ENCODE measurements at places on chromosomes 11 and 22.

- DNase-seq = no peak
Measured at GRCh38 chr11:75497788-75498409, 27.8 kb downstream of the GDPD5 start.

DNA sequence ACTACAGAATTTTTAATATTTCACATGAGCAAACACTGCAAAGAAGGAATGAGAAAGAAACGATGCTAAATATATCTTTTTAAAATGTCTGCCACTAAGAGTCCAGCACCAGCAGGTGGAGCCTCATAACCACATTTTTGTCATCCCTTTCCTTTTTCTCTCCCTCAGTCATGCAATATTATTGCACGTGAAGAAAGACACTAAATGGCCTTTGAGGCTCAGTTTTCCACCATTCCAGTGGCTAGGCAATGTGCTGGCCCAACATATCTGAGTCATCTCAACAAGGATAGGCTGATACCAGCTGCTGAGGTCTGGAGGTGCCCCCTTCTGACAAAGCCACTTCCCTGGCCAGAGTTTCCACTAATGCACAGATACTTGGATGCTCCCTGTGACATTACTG is 1.8 kb downstream of the ALKBH8 start:
- no peak for DNase-seq

- DNase-seq = no peak
Measured at GRCh38 chr11:92850296-92850826, 119.1 kb upstream of the MTNR1B start.

- DNase-seq = no peak
Measured at GRCh38 chr22:16824716-16825687, at the start of gene XKR3. TSS of gene XKR3 (minus strand) at chr22:16825411. CDS start at chr22:16808073, 17,338 bp downstream.

DNA sequence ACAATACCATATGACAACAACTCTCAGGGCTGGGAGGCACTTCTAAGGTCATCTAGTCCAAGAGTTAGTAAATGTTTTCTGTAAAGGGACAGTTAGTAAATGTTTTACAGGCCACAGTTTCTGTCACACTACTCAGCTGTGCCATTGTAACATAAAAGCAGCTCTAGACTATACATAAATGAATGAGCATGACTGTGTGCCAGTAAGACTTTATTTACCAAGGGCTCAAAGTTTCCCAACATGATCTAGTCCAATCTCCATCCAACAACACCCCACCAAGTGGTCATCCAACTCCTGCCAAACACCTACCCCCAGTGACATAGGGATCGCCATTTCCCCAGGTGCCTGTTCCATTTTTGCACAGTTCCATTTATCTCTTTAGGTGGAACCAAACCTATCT is 12.1 kb downstream of the SERGEF start:
- no peak for DNase-seq

DNA sequence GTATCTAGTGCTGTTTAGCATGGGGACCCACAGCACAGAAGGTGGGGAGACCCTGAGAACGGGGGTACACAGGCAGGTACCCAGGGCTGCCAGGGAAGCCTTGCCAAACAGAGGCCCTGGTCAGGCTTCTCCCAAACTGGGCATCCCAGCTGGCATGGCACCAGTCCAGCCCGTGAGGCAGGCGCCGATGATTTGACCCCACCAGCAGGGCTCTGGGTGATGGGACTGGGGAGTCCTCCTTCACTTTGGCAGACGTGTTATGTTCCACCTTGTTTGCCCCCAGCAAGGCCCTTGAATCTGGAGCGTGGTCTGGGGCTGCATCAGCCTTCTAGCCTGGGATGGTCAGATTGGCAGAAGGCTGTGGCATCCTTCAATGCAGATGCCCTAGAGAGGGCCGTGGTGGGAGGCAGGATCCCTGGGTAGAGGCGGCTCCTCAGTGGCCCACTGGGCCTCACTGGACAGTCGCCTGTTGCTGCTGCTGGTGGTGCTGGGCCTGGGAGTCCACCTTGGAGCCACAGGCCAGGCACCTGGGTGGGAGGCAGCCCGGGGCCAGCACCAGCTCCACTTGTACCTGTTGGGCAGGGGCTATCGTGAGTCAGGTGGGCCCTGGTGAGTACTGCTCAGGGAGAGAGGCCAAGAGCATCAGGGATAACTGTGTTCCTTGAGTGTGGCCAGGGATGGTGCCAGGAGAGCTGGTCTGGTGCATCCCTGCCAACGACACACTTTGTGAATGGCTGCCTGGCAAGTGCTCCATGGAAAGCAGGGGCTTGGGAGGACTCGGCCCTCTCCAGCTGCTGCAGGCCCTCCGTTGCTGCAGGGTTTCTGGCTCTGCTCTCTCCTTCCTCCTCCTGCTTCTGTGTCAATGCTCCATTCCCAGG is 3.3 kb downstream of the ADORA2A start:
- no peak for DNase-seq

GRCh38 chr11:85495918-85496317 is 131.2 kb downstream of the DLG2 start:
- no peak for DNase-seq

GRCh38 chr11:61869708-61870451 is 21.5 kb downstream of the FADS3 start:
- no peak for DNase-seq

GRCh38 chr11:94649254-94649653 is 82.1 kb downstream of the PIWIL4 start:
- DNase-seq = no peak

DNA sequence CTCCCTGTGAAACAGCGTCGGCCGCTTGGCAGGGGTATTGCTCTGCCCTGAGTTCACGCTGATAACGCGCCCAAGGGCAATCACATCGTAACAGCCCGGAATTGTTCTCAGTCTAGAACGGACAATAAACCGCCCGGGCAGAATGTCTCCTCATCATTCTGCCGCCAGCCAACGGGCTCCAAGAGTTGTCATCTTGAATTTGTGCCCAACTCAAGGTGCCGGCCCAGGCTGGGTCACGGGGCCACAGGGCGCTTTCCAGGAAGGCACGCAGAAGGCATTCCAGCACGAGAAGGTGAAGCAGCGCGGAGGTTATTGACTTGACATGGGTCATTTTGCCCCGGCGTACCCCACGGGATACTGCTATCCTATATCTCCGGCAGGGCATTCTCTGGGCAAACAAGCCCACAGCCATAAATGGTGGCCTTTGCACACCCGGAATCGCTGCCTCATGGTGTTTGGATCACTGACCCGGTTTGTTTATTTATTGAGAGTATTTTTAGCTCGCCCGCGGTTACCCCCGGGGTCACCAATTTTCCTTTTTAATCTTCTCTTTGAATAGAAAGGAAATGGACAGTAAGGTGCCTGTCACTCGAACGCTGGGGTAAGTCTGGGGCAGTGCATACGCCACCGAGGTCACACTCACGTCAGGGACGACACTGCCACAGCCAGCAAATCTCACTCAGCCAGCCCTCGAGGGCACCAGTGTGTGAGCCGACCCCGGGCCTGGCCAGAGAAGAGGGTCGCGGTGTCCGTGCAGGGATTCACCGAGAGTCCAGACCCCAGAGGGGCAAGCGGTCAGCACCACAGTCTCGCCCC is 72.4 kb upstream of the FGF3 start:
- DNase-seq = no peak

DNA sequence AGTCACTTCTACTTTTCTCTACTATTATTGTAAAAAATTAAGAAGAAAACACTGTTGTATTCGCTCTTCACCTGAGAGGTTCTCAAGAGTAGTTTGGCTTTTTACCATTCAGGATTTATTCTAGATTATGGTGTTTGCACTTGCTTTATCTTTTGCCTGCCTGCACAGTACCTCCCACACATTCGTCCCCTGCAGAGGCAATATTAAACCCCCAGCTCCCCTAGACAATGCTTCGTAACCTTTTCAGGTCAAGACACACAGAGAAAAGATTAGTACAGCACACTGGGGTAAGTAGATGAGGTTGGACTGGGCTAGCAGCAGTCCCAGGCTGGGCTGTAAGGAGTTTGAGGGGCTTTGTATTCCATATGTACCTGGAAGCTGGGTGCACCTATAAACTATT is 62.4 kb downstream of the TNRC6B start:
- no peak for DNase-seq

- DNase-seq = no peak
Measured at GRCh38 chr22:42769574-42770447, 49.1 kb upstream of the A4GALT start.

- no peak for DNase-seq
Measured at GRCh38 chr11:63765688-63766241, 2.8 kb downstream of the ZFTA start.

DNA sequence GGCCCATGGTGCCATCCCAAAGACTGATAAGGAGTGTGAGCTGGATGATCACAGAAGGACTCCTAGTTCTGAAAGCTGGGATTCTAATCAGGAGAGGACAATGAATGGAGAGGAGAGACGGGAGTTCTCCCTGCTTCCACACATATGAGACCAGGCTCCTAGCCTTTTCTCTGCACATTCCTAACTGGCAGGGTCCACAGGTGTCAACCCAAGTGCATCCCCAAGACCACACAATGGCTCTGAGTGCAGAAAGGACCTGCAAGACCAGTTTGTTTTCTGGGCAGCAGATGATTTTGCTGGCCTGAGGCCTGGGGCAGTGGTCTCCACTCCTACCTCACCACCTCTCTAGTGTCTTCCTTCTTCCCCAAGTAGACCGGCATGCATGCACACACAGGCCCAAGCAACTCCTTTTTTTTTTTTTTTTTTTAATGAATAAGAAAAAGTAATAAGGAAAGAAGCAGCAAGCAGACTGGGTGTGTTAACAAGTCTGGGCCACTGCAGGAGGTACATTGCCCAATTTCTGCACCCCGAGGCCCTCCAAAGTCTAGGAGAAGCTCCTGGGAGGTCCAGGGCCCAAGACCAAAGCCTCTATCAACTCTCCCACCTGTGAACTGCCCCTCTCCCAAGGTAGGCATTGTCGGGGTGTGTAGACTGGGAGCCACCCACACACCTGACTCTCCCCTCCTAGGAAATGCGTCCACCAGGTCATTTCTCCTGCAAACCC is 1.2 kb upstream of the TSKU start:
- DNase-seq = no peak

DNA sequence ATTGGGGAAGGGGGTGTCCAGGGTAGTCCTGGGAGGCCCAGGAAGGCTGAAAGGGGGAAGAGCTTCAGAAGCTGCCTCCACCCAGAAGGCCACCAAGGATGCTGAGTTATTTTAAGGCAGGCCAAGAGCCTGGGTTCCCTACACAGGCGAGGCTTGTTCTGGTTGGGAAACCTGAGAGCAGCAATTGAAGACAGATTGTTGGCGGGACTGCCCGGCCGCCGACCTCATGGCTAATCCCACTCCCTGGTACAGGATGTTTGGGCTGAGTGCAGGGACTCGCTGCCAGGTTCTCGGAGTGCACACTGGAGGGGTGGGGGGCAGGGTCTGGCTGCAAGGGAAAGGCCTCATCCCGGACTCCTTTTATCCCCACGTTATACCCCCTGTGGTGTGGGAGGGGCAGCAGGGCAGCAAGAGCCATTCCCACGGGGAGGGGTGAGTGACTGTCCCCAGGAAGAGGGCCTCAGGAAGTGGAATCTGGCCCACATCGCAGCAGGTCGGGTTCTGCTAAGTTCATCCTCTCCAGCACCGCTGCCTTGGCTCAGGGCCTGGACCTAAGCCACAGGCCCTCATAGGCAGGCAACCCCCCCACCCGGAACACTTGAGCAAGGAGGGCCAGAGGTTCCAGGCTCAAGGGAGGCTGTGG is 43.6 kb upstream of the PRR5 start:
- no peak for DNase-seq

DNA sequence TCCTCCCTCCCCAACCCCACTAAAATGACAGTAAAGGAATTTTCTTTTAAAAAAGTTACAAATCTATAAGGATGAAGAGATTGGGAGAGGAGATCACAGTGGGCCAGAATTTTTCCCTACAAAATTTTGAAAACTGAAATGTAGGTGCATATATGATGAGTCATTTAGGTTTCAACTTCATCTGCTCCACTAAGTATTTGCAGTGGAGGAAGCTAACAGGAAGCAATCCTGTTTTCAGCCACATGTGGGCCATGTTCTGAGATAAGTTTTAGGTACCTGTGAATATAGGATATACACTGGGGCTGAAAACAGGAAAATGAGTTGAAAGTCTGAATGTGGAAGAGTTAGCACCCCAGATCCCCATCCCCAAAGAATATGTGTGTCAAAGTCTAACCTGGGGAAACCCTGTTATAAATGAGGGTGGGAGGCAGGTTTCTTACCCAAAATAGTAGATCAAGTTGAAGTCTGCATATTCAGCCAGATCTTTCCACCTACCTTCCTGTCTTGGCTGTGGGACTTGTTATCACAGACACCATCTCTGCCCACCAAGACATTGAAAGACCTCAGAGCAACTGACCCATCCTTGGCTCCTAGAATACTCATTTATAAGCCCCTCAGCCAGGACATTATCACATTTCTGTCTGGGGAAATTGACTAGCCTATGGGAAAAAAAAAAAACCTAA is 87.3 kb downstream of the PACS1 start:
- no peak for DNase-seq

- no peak for DNase-seq
Measured at GRCh38 chr22:32685512-32685911, 116.0 kb upstream of the TIMP3 start.

DNA sequence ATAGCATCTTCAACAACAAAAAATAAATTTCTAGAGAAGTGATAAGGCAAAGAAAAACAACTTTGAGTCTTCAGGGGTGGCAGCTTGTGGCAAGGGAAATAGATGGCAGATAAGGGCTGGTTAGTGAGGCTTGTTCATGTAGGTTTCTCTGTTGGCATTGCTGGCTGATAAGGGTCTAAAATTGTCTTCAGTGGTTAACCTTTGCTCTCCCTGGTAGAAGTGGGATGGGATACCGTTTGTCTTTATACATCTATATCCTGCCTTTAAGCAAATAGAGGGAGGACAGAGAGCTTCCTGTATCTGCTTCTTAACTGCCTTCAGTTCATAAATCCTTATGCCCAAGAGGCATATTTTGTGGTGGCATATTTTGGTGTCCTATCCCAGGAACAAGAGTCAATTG is 57.1 kb downstream of the TRAF6 start:
- no peak for DNase-seq

- DNase-seq = no peak
Measured at GRCh38 chr11:117591316-117592039, 205.5 kb downstream of the DSCAML1 start.

- no peak for DNase-seq
Measured at GRCh38 chr11:33320814-33321330, 63.7 kb downstream of the HIPK3 start.

DNA sequence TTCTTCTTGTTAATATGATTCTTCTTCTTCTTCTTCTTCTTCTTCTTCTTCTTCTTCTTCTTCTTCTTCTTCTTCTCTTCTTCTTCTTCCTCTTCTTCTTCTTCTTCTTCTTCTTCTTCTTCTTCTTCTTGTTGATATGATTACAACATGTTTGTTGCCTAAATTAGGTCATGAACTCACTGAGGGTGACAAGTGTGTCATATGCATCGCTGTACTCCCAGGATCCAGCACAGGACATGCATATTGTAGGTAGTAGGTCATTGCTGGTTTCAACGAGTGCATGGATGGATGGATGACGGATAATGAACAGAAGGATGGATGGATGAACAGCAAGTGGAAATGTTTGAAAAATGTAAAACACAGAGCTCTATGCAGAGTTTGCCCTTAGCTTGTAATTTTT is 14.9 kb upstream of the PVALB start:
- DNase-seq = no peak

- no peak for DNase-seq
Measured at GRCh38 chr11:92504004-92504403, 279.4 kb downstream of the FAT3 start.
